Stimulated activated CD4-positive, alpha-beta T cell treated with anti-CD3 and anti-CD28 coated beads, TNF-alpha, amount 100 ng/mL, for 1 hour (primary cell): ENCODE measurements at places on chromosomes 4 and X.

GRCh38 chrX:152912106-152912505 lies 14.2 kb downstream of the ZNF185 start:
- no peak for DNase-seq

GRCh38 chr4:7384003-7384928 lies 50.5 kb downstream of the PSAPL1 start:
- no peak for DNase-seq

DNA sequence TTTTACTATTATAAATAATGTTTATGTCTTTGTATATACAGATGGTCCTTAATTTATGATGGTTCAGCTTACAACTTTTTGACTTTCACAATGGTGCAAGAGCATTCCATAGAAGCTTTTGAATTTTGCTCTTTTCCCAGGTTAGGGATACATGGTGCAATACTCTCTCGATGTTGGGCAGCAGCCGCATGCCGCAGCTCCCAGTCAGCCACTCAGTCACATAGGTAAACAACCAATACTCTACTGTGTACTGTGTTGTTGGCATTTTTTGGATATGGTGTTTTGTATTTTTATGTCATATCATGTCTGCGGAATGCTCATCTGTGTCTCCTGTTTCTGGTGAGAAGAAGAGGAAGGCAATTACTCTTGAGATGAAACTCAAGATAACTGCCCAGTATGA lies 258.0 kb upstream of the ETNPPL start:
- DNase-seq = no peak

- no peak for DNase-seq
Measured at GRCh38 chr4:155911905-155912304, 8.4 kb downstream of the TDO2 start.

DNA sequence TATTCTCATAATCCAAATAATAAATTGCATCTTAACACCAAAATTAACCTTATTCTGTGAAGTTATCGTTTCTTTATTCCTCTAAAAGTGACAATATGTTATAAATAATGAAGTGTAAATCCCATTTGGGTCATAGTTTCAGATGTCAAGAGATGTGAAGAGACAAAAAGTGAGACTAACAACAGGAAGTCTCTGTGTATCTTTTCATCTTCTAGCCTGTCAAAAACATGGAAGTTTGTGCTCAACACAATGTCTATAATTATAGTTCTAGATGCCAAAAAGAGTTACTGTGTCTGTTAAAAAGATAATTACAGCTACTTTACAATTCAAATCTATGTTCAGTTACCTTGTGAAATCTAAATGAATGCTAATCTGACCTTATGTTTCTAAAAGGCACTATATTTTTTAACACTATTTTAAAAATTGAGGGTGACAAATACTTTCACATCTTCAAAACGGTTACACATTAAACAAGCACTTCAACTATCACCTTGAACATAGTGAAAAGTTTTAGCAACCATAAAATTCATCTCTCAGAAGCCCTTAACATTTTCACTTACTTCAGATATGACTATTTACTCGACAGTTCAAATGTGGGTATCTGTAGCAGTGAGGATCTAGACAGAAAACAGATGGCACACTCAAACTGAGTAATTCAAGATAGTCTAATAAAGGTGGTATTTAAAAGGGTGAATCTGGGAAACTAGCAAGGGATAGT lies 509.8 kb downstream of the ARAP2 start:
- DNase-seq = no peak

GRCh38 chr4:13445841-13446790 lies 38.0 kb downstream of the RAB28 start:
- DNase-seq = no peak

DNA sequence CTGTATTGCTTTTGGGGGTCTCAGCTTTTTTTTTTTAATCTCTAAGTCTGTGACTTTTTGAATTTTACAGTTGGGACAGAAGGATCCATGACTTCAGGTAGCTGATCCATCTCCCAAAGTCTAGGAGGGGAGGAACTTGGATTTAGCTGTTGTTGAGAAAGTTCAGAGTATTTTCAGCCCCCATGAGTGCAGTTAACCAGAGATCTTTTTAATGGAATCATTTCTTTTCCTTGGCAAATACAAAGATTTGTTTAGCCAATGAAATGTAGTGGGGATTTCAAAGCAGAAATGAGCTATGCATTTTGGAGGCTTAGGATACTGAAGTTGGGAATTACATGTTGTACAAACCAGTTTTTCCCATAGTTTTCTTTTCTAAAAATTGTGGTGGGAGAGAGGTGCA lies 18.1 kb downstream of the FNIP2 start:
- no peak for DNase-seq

GRCh38 chr4:151297170-151297569 lies 20.2 kb downstream of the PRSS48 start:
- DNase-seq = no peak

DNA sequence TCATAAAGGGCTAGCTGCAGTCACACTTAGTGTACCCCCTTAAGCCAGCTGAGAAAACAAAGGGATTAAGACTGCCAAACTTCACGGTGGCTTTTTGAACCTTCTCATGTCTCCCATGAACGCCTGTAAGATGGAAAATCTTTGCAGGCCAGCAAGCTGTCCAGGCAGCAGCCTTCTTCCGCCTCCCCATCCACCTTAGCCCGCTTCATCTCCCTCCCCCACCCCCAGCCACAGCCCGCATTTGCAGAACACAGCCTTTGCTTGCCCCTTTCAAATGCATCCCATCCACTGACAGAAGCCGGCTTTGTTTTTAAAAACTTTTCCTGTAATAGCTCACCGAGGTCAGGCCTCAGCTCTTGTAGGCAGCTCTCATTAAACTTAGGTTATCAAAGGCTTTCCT lies 113.8 kb upstream of the FAM9B start:
- DNase-seq = no peak

- no peak for DNase-seq
Measured at GRCh38 chr4:126533146-126533805, 1099.5 kb upstream of the INTU start.
